ENCODE measurements at places on chromosomes 1 and 21. TPM values are rescaled to one million over a fixed set of nuclear protein-coding genes. Genes with fewer than 3 reads are reported as not detected.

Gene ACTL8
- not detected for total RNA-seq

Gene OR2T8
- not detected for total RNA-seq

Gene C1orf116
- not detected for total RNA-seq

Gene SH3BGR
- 4.0 TPM for total RNA-seq

Gene NUP210L
- 0.02 TPM for total RNA-seq
